ENCODE measurements at places on chromosomes 1 and 21.

- DNase-seq = no peak
Observed at GRCh38 chr21:39063517-39063916, 119.7 kb downstream of the PSMG1 start.

DNA sequence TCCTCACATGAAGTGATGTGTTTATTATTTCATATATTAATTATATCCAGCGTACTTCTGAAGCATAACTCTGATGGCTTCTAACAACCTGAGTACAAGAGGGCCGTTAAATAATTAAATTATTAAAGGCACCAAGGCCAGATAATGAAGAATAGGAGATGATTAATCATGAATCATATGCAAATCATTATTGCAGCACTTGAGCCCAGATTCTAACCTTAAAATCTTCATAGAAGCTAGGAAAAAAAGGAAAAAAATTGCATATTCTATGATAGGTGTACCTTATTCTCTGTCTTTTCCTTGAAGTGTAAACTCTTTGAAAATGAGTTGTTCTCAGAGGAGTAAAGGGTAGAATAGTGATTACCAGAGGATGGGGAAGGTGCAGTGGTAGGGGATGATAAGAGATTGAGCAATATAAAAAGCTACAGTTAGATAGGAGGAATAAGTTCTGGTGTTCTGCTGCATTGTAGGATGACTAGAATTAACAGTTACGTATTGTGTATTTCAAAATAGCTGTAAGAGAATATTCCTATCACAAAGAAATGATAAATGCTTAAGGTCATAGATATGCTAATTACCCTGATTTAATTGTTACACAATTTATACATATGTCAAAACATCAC, 51.1 kb downstream of the SWT1 start:
- DNase-seq = no peak

- DNase-seq = no peak
Observed at GRCh38 chr1:154626456-154627256, 18.7 kb upstream of the ADAR start.

DNA sequence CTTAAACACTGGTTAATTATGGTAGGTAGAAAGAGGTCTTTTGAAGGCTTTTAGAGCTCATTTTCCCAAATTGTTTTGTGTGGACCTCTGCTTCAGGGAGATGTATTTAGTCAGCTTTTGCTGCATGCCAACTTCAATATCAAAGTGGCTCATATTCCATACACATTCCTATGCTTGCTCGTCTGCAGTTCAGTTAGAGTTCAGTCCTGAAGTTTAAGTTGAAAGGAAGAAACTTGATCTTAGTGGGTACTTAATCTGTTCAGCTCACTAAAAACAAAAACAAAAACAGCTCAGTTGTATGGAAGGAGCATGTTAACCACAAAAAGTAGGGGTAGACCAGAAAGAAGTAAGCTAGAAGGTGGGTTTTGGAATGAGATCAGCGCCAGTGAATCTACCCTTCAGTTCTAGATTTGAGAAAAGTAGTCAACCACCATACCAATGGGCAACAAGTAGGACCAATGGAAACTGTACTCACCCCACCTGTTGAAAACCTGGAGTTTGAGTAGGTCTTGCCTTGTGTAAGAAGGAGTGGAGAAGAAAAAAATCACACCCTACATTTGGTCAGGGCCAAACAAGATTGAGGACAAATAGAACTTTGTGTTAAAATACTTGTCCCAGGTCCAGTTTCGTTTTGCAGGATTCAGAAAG, 58.0 kb downstream of the LEPR start:
- no peak for DNase-seq

- no peak for DNase-seq
Observed at GRCh38 chr1:54207287-54207686, 7.3 kb downstream of the MRPL37 start.

DNA sequence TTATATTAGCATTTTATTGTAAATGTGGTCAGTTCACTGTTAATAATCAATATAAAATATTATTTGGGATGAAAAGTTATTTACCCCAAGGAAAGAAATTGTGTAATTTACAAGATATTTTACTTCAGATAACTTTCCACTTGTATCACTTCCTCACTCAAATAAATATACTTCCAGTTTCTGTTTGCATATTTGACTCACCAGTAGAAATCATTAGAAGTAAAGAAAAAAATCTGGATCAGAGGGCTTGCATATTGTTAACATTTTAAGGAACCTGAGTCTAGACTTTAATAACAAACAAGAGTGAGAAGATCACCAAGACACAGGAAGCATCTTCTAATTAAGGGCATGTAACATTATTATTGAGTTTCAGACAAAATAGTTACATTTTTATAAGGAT, 347 bp upstream of the KRTAP20-4 start:
- no peak for DNase-seq

GRCh38 chr21:45538381-45539045, 3.7 kb downstream of the SLC19A1 start:
- no peak for DNase-seq

GRCh38 chr1:155139895-155140629, at the start of gene DPM3:
Gene DPM3, minus strand, starts transcription at chr1:155140531. Its CDS starts 291 bp downstream, at chr1:155140240.
- DNase-seq = no peak

DNA sequence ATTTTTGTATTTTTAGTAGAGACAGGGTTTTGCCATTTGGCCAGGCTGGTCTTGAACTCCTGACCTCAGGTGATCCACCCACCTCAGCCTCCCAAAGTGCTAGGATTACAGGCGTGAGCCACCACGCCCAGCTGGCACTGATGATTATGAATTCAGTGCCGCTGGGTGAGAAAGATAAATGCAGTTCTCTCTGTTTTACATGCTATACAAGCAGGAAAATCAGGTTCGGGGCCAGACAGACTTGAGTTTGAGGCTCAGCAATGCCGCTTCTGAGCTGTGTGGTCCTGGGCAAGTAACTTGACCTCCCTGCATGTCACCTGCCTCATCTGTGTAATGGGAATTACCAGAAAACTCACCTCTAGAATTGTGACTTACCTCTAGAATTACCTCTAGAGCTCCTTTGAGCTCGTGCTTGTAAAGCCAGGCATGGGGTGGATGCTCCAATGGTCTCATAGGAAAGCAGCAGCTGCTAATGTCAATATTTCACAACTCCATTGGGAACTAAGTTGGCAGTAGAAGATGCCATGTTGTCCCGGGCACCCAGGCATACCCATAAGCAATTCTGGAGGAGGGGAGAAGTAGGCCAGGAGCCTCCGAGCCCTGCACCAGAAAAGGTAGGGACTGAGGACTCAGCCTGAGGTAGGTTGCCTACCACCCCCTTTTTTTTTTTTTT, 119.8 kb upstream of the SLC25A33 start:
- no peak for DNase-seq

- no peak for DNase-seq
Observed at GRCh38 chr1:11447903-11448302, 31.1 kb upstream of the DISP3 start.

GRCh38 chr1:175673371-175674150, 69.8 kb downstream of the TNR start:
- DNase-seq = no peak

GRCh38 chr1:204994086-204994862, 48.7 kb upstream of the CNTN2 start:
- DNase-seq = no peak

DNA sequence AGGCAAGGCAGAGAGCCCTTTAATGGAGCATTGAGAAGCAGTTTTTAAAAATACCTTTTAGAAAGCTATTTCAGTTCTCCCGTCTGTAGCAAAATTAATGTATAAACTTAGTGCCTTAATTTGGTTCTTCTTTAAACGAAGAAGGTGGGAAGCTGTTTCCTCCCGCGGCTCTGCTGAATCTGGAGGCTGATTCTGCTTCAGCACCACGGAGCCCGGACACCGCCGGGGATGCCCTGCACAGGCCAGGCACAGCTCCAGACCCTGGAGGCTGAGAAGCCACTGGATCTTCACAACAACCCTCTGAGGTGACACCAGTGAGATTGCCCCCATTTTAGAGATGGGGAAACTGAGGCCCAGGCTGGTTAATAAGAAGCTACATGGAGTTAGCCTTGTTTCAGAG, 175.8 kb upstream of the VAMP3 start:
- no peak for DNase-seq

DNA sequence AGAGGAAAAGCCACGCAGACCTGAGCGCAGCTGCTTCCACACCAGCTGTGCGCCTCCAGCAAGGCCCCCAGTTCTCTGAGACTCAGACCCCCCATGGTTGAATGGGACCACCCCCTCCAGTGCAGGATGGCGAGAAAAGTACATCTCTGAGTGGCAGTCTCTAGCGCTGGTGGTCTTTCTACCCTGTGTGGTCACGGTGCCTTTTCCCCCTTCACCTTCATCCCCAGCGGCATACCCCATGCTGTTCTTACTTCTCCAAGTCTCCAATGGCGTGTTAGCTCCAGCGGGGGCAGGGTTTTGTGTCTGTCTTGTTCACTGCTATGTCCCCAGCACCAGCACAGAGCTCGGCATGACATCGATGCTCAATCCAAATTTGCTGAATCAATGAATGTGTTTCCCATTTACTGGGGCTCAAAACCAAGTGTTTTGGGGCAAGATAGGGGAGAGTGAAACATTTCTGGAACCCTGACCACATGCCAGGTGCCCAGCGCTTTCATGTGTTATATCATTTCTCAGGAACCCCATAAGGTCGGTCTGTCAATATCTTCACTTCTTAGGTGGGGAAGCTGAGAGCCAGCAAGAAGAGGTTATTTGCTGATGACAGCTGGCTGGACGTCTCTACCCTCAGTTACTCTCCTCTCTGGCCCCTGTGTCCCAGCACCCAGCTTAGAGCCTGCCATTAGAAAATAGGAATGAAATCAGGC, 959 bp upstream of the SDC3 start:
- no peak for DNase-seq

DNA sequence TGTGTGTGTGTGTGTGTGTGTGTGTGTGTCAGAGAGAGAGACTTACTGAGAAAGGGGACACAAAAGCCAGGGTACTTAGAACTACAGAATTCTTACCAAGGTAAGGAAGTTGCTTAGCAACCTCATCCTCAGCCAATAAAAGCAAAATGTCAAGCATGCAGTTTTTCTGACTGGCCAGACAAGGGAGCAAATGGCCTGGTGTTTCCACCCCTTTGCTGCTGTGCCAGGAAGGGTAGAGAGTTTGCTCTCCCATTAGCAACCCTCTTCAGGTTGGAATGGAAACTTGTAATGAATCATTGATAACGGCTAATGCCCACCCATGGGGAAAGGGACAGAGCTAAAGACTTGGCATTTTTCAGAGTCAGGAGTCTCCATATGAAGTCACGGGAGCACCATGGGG, 10.6 kb downstream of the RXRG start:
- DNase-seq = no peak

GRCh38 chr1:173509797-173510196, 32.7 kb downstream of the PRDX6 start:
- no peak for DNase-seq
